Hindlimb muscle (tissue), 1 donor: ENCODE measurements at places on chromosomes 5 and 9. TPM values are rescaled to one million over a fixed set of nuclear protein-coding genes. Genes with fewer than 3 reads are reported as not detected.
A peak's percentile ranks its signal among the peaks of the same experiment; 100 is the strongest.

GABRG2 gene
- not detected for polyA plus RNA-seq

CYSRT1 gene
- 2.5 TPM for polyA plus RNA-seq

FCN2 gene
- not detected for polyA plus RNA-seq

ENTPD2 gene
- polyA plus RNA-seq: 11.0 TPM

TAL2 gene
- polyA plus RNA-seq: 18.6 TPM

ANKS6 gene
- 14.8 TPM for polyA plus RNA-seq

TOR4A gene
- 7.9 TPM for polyA plus RNA-seq

ST6GALNAC4 gene
- polyA plus RNA-seq: 46.7 TPM

MOCS2 gene
- polyA plus RNA-seq: 35.9 TPM

FGFR4 gene
- polyA plus RNA-seq: 195 TPM

DNA sequence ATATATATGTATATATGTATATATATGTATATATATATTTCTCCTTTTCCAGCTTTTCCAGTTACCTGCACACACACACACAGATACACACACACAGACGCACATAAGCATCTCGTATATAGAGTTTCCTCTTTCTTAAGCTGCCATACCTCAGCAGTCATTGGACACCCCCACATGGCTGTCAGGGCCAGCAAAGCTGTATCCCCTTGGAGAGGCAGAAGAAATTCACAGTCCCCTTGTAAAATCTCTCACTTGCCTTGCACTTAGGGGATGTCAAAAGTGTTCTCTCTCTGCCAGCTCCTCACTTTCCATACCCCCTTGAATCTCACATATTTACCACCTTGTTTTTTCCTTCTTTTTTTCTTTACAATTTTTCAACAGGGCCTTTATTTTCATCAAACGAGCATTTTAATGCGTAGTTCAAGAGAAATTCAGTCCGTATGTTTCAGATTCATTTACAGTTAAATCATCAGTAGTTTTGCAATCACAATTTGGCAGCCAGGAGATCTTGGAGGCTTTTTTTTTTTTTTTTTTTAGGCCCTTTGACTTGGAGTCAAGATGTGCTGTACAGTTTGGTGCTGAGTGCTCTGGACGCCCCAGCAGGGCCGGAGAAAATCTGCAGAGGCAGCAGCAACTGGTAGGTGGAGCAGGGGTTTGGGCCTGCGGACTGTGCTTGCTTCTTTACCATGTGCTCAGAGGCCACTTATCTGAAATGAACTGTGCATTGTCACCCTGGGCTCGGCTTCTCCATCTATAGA lies 244.9 kb upstream of the KLF4 start:
- DNase-seq: no peak

- DNase-seq: no peak
Measured at GRCh38 chr5:133485468-133485867, 126.9 kb downstream of the FSTL4 start.

DNA sequence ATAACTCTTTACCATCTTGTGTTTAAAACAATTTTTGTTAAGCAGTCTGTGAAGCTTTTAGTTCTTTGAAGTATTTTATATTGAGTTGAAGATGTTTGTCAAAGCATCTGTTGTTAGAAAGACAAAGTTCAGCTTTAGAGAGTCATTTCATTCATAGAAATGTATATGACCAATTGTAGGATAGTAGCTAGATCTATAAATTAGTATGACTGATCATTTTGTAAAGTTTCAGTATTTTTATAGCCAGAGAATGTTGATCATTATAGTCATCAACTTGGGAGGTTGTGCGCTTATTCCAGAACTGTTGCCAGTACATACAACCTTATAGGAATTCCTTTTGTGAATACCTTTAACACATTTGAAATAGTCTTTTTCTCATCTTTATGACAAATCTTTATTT lies 5.2 kb downstream of the NIPBL start:
- DNase-seq: no peak

- no peak for DNase-seq
Measured at GRCh38 chr9:20255052-20255451, 367.2 kb downstream of the MLLT3 start.

- DNase-seq: no peak
Measured at GRCh38 chr9:81621785-81622259, 67.5 kb downstream of the TLE1 start.

- DNase-seq: no peak
Measured at GRCh38 chr9:118295413-118295812, 591.2 kb downstream of the TLR4 start.

GRCh38 chr5:98989727-98990126 lies 60.9 kb upstream of the CHD1 start:
- DNase-seq: peak; percentile 14

DNA sequence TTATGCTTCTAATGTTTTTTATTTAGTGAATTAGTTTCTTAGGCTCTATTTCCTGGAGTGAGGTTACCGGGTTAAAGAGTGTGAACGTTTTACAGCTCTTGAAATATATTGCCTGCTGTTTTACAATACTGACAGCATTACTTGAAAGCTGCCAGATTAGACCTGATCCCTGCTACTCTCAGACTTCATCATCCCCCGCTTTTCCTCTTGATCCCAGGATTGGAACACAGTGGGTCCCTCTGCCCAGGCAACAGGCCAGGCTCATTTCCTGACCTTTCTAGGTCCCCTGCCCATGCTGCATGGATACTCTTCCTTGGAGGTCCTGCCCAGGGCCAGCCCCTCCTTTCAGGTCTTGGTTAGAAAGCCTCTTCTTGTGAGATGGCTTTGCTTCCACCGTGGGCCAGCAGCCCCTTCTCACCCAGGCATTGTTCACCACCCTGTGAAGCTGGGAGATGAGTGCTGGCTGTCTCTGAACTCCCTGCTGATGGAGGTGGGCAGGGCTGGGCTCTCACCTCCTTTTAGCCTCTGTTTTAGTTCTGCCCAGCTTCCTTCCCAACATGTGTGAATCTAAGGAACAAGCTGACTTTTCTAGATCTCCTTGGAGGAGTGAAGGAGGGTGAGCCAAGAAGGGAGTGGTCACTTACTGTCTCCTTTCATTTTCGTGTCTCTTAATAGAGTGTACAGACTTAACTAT lies 15.5 kb upstream of the FAM120AOS start:
- peak; percentile 61 for DNase-seq

DNA sequence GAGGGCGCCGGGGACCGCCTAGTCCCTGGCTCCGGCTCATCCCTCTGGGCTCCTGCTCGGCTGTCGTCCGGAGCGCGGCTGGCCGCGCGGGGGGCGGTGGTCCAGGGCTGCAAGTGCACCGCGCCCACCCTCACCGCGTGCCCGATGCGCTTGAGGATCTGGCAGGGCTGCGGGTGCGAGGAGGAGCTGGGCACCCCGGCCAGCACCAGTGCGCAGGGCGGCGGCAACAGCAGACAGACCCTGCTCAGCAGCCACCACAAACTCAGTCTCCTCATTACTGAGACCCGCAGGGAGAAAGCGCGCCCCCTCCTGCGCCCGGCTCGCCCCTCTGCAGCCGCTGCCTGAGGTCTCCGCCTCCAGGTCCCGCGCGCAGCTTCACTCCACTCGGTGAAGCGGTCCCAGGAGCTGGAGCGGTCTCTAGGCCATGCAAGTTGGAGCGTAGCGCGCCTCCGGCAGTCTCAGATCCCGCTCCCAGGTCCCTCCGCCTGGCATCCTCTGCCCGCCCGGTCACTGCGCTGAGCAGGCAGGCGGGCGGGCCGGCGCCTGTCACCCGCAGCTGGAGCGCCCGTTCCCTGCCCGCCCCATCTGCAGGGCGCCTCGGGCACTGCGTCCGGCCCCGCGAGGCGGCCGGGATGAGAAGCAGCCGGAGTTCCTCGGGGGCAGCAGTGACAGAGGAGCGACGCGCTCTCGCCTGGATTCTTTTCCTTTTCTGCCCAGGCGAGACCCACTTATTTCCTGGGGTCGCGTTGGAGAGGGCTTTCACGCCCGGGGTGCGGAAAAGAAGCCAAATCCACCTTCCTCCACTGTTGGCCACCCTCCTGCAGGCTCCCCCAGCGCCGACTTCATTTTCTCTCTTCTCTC lies 512 bp downstream of the GRIN3A start:
- DNase-seq: no peak

DNA sequence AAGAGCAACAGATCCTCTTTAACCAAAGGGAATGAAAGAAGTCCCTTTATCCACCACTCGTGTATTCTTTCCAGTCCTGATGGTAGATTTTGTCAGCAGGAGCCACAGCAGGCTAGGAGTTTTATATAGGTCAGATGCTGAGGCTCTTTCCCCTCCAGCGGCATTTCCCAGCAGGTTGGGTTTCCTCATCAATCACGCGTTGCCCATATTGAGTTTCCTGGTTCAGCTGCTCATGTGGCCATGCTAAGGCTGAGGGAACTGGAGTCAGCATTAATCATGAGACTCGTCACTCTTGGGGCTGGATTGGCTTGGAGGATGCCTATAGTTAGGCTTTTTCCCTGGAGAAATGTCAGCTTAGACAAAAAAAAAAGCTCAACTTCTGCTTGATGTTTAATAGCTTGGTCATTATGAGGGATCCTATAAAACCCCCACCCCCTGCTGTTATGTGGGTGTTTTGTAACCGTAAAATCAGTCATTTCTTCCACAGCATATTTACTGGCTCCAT lies 193.4 kb upstream of the GAS1 start:
- no peak for DNase-seq

DNA sequence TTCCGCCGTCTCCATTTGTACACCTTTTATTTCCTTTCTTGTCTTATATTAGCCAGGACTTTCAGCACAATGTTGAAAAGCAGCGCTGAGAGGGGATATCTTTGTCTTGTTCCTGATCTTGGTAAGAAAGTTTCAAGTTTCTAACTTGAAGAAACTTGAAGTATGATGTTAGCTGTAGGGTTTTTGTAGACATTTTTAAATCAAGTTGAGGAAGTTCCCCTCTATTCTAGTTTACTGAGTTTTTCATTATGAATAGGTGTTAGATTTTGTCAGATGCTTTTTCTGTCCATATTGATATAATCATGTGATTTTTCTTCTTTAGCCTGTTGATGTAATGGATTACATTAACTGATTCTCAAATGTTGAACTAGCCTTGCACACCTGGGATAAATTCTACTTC lies 425.7 kb downstream of the PIK3R1 start:
- no peak for DNase-seq

GRCh38 chr9:121541256-121541655 lies 41.6 kb upstream of the GGTA1 start:
- no peak for DNase-seq

- peak; percentile 53 for DNase-seq
Measured at GRCh38 chr5:37665889-37666288, 174.0 kb downstream of the GDNF start.

DNA sequence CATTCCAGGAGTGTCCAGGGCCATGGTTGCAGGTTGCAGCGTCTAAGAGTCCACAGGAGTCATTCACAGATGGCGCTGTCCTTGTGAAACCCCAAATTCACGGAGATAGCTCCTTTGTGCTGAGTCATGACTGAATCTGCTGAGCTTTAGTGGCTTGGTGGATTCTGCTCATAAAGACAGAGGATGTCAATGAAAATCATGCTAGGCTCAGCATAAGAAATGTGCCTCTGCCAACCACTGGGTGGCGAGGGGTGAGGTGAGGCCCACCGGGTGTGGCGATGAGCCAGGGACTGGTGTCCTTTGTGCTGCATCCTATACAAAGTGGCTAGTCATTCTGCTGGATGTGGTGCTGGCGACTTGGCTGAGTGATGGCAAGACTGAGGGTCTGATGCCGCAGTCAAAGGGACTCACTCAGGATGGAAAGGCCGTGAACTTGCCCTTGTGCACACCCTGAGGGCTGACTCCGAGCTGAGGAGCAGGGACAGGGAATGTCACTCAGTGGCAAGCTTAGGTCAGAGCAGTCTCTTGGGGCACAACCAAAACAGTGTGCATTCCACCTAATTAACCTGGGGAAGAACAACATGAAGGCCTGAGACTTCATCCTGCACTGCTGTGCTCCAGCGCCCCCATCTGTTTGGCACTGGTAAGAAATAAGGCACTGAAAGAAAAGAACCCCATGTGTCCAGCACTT lies 71.5 kb downstream of the DAP start:
- no peak for DNase-seq

- DNase-seq: peak; percentile 16
Measured at GRCh38 chr5:20360263-20360662, 372.3 kb upstream of the CDH18 start.

- no peak for DNase-seq
Measured at GRCh38 chr5:80205846-80206245, 50.0 kb downstream of the SERINC5 start.

GRCh38 chr5:158600679-158601078 lies 499.0 kb downstream of the EBF1 start:
- no peak for DNase-seq
